ENCODE measurements at places on chromosomes 3 and 15.

DNA sequence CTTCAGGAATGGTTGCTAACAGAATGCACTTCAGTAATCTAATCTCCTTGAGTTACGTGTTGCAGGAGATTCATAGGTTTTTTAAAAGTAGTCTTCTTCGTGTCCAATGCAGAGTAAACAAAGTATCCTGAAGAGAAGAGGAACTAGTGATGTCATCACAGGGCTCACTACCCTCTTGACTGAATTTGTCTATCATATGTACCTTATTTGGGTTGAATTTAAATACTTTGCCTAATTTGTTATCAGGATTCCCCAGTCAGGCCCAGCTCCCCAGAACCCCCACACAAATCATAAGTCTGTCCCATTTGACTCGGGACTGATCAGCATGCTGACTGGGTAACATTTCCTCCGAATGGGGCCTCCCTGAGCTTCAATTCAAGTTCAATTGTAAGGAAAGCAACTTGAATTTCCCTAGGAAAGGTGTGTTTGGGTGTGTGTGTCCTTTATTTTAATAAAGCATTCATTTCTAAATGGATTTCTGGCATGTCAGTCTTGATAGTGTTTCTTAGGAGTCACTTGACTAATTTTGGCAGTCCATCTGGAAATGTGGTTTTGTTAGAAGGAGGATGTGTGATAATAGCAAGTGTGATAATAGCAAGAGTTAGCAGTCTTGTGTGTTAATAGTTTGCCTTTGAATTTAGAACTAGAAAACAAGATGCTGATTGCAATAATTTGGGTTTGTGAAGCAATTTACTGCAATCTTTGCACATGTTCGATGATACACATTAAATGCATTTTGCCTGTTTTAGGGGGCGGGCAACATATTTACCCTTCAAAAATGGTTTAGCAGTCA, 21.9 kb downstream of the OXNAD1 start:
- no peak for DNase-seq

GRCh38 chr3:144167634-144168033, 196.0 kb downstream of the DIPK2A start:
- DNase-seq = no peak

DNA sequence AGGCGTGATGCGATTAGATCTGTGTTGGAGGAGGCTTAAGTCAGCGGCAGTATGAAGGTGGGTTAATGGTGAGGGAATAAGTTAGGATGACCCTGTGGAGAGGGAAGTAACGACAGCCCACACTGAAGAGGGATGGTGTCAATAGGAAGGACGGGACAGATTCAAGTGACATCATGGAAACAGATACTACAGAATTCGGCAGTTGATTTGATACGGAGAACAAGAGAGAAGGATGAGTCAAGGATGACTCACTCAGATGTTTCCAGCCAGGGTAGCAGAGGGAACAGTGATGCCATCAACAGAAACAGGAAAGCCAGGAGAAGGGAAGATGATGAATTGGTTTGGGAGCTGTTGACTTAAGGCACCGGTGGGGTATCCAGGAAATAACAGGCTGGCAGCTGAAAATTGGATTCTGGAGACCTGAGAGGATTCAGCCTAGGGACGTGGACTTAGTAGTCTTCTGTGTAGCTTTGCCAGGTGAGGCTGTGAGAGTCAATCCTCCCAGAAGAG, 38.0 kb downstream of the SHC4 start:
- DNase-seq = no peak

GRCh38 chr3:117633207-117633606, 923.6 kb downstream of the TUSC7 start:
- DNase-seq = no peak

DNA sequence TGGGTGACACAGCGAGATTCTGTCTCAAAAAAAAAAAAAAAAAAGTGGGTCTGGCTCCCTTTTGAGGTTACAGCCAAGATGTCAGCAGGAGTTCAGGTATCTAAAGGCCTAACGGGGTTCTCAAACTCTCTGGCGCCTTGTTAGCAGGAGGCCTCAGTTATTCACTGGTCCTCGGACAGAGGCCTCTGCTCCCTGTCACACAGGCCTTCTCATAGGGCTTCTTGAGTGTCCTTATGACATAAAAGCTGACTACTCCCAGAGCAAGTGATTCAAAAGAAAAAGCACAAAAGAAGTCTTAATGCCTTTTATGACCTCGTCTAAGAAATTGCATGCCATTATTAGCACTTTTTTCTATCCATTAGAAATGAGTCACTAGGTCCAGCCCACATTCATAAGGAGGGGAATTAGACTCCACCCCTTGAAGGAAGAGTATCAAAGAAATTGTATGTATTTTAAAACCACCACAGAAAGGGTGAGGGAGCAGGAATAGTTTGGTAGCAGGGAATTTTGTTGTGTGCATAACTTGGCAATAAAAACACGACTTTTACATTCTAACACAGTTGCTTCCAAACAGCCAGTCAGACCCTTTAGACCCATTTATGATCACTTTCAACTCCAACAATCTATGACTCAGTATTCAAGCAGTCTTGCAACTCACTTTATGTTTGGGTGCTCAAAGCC, 90.3 kb downstream of the MEX3B start:
- no peak for DNase-seq

Data from stimulated activated CD8-positive, alpha-beta memory T cell treated with anti-CD3 and anti-CD28 coated beads, Interleukin-4, amount 100 ng/mL, for 24 hours (primary cell).